ENCODE measurements at places on chromosomes 5 and 9. TPM values are rescaled to one million over a fixed set of nuclear protein-coding genes. Genes with fewer than 3 reads are reported as not detected.

DNA sequence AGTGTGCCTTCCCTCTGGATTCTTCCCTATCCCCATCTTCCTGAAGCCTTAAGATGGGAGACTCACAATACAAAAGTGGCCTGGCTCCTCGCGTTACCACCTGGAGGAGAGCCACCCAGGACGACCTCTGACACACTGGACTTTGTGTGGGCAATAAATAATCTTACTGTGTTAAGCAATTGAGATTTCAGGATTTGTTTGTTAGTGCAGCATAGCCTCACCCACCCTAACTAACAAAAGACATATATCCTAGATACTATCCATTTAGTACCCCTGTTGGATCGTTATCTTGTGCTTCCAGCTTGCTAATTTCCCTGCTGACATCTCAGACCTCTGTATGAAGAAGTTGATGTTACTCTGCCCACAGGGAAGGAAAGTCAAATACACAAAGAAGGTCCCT is 7.9 kb downstream of the GABBR2 start:
- no peak for DNase-seq

Gene KIAA1958
- 2.5 TPM for total RNA-seq

DNA sequence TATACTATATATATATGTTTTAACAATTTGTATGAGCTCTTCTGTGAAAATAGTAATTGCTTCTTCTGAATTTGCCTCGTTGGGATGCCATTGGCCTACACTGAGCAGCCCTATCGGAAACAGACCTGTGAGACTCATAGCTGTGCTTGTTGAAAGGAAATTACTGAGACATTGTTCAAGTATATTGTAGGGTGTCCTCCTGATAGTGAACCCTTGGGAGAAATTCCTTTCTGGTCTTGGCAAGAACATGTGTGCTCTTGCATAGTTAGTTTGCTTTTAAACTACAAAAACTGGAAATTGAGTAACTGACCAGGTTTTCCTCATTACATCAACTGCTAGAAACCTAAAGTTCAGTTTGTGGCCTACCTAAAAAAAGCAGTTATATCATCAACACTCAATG is 160.9 kb downstream of the LURAP1L start:
- peak; percentile 46 for DNase-seq

Gene SLC34A3
- total RNA-seq: not detected

GRCh38 chr9:83154087-83154736 is 91.3 kb upstream of the RASEF start:
- peak; percentile 90 for DNase-seq

- DNase-seq: no peak
Measured at GRCh38 chr5:118022062-118022461, 966.3 kb downstream of the DTWD2 start.

DNA sequence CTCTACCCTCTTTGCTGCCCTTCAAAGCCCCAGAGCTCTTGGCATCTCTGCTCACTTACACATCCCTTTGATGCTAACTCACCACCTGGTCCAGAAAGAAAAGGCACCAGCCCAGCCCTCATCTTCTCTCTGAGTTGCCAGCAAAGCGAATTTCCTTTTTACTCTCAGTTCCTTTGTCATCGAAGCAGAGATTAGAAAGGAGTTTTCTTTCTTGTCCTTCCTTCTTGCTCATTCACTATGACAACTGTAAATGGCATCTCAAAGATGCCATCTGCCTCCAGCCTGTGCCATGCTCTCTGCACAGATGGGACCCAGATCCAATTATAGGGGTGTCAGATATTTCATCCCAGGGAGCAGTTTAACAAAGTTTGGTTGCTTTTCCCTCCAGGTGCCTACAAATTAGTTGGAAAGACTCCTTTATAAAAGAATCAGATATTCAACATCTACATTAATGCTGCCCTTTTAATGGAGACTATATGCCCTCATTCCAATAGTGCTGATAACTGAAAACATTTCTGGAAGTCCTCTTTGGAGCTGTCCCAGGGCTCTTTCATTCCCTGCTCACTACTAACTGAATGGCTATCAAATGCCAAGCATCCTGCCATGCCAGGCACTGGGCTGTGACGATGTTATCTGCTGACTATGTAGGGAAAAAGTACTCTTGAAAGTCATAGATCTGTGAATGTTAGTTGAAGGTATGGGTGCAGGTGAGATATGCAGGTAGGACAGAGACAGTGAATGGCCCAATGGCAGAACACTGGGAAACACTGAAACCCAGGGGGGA is 58.9 kb downstream of the SUSD1 start:
- no peak for DNase-seq

DNA sequence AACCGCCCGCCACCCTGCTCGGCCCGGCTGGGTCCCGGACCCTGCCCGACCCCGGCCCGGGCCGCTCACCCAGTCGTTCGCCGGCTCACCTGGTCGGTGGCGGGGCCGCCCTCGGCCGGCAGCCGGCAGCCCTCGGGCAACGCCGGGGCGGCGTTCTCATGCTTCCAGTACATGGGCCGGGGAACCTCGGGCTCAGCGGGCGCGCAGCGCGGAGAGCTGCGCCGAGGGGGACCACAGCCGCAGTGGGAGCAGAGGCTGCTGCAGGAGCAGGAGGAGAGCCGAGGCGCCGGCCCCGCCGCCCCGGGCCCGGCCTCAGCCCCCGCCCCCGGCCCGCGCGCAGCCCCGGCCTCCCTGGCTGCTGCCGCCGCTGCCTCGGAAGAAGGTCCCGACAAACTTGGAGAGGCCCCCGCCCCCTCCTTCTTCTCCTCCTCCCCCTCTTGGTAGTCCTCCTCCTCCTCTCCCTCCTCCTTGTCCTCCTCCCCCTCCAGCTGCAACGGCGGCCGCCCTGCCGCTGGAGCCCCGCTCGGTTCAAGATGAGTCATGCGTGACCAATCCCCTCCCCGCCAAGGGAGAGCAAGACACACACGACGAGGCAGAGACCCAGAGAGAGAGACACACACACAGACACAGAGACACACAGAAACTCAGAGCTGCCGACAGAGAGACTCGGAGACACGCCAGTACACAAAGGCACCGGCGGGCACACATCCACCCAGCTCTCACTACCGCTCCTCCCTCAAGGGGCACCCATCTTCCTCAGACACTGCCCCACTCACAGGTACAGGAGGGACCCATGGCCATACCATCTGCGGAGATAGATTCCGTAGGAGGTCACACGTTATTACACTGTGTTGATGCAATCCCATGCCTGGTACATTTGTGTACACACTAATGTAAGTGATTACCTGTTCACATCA is at the start of gene LHX6:
Gene LHX6 (minus strand): TSS at position 390 of the 917 bp plus-strand sequence. CDS start 217 bp downstream, at position 173.
- DNase-seq: peak; percentile 54

- DNase-seq: no peak
Measured at GRCh38 chr5:95424526-95424925, 33.4 kb downstream of the FAM81B start.

DNA sequence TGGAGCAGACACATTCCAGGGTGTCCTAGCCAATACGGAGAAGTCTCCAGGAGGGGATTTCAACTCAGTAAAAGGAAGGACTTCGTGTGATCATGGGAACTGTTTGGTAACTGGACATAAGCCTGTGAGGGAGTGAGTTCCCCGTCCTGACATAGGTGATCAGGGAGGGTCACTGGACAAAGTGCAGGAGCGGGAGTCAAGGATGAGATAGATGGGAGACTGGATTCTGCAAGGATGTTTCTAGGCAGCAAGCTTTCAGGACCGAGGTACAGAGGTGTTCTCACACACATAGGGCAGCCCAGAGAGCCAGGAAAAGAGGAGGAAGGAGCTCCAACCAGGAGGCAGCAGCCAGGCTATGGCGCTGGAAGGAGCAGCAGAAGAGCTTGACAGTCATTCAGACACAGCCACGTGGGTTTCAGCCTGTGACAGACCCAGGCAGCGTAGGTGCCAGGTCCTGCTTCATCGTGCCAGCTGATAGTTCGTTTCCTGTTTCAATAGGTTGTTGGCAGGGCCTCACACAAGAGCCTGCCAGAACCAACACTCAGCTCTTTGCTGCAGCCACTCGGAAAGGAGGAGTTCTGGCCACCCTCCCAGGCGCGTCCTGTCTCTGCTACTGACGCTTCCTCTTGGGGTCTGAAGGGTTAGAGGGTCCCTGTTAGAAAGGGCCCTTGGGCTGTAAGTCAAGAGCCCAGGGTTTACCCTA is 84.1 kb downstream of the AMBP start:
- peak; percentile 48 for DNase-seq

Gene CCL19
- not detected for total RNA-seq

DNA sequence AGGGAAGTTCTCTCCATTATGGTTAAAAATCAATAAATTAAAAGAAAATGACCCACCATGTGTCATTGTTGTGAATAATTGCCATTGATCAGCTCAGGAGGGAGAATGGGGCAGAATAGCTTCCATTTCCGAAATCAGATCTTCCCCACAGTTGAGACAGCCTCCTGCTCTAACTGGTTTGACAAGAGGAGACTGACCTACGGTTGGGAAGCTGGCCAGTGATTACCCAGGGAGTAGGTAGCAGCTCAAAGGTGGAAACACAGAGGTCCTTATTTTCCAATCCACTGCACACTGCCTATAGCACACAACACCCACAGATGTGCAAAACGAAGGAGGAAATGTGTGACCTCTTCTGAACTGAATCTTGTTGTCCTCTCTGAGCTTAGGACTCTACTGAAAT is 69.0 kb upstream of the DAPK1 start:
- DNase-seq: no peak

DNA sequence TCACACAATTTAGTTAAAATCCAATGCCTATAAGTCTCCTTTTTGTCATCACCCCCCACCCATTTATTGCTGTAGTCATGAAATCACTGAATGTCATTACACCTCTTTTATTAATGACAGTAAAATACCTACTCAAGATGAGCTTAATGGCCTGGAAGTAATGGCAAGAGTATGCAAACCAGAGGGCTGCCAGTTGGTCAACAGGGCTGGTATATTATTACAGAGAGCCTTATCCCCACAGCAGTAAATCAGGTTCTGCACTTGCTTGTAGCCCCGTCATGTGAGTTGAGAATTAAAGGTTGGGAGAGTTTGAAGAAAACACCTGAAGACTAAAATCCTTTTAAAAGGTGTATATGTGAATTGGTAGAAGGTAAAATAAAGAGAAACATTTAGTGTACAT is 372.4 kb downstream of the MAT2B start:
- DNase-seq: no peak

DNA sequence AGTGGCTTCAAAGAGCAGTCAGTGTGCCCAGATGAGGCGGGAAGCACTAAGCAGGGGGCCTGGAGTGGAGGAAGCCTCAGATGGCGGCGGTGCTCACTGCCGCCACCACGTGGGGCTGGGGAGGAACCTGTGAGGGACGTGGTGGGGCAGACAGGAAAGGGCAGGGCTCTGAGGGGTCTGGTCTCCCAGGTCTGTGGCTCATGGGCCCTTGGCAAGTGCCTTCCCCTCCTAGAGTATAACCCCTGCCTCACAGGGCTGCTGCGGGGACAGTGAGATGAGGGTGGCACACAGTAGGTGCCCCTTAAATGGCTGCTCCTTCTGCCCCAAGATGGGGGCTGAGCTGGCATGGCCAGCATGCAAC is 26.6 kb downstream of the NR5A1 start:
- DNase-seq: peak; percentile 20

- DNase-seq: no peak
Measured at GRCh38 chr5:95839658-95840057, 17.1 kb upstream of the GLRX start.

Gene MEIKIN
- total RNA-seq: not detected
